RPMI8226 (cell line): ENCODE measurements at places on chromosomes 13 and 19.

DNA sequence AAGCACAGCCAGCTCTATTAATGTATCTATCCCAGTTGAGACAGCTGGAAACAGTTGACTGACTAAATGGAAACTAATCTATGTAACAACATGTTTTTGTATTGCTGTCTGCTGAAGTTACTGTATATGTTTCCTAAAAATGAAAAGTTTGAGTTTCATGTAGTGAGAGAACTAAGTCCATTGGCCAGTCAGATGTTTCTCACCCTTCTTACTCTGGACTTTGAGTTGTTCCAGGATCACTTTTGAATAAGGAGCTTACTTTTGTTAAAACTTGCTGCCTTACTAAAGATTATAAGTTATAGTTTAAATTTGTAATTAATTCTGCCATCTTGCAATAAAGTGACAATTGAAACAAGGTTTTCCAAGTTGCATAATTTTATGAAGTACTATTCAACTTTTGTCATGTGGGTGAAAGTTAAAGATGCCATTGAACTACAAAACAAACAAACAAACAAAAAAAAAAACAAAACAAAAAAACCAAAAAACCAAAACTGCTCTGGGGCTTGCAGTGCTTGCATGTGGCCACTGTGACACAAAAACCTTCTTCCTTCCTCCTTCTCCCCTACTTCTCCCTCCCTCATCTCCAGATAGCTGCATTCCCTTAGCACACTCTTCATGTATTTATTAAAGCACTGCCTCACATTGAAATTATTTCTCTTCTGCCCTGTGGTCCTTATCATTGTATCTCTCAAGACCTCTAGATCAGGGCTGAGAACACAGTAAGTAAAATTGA, 15.3 kb downstream of the WDFY2 start:
- DNase-seq: no peak

GRCh38 chr19:33507021-33507956, 14.3 kb downstream of the PEPD start:
- DNase-seq: no peak

GRCh38 chr13:50894012-50894411, 15.6 kb upstream of the RNASEH2B start:
- DNase-seq: no peak

DNA sequence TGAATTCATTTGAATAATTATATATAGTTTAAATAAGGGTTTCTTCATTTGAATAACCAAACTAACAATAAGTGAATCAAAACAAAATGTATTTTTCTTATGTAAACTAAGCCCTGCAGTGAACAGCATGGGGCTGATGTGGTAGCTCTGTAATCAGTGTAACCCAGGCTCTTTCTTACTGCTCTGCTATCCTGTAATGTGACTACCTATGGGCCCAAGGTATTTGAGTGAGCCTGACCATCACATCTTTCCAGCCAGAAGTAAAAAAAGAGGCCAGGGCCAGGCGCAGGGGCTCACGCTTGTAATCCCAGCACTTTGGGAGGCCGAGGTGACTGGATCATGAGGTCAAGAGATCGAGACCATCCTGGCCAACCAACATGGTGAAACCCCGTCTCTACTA, 494.6 kb downstream of the DCT start:
- DNase-seq: no peak

- peak; percentile 23 for DNase-seq
These were observed 30.3 kb upstream of the FRY start for GRCh38 chr13:32001154-32001768.

DNA sequence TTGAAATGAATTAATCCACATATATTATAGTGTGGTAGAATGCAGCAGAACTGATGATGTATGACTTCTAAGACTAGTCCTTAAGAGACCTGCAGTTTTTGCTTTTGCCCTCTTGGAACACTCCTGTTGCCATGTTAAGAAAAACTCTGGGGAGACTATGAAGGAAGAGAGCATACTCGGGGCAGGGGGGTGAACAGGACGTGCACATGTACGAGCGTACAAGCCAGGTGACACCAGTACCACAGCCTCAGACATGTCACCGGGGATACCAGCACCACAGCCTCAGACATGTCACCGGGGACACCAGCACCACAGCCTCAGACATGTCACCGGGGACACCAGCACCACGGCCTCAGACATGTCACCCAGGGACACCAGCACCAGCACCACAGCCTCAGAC, 15.9 kb upstream of the USPL1 start:
- DNase-seq: no peak

- no peak for DNase-seq
These were observed at the start of gene ACP7 for GRCh38 chr19:39083983-39084731. ACP7 (plus strand) TSS chr19:39084368; CDS start chr19:39085270, 902 bp downstream.

DNA sequence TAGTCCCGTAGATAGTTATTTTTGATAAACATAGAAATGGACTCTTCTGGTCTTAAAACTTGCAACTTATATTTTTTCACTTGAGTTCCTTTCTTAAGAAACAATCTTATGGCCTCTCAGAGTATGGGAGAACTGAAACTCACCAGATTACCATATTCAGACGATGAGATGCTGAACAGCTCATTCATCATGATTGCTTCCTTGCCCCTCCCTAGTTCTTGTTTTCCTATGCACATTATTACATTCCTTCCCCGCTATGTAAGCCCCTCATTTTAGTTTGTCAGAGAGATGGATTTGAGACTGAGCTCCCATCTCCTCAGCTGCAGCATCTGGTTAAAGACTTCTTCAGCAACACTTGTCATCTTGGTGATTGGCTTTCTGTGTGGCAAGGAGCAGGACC, 158.5 kb downstream of the SLITRK6 start:
- DNase-seq: no peak
